A549 treated with ZK216348 at 1 μM for 4 hours (cell line): ENCODE measurements at places on chromosomes 7 and 10. TPM values are rescaled to one million over a fixed set of nuclear protein-coding genes. Genes with fewer than 3 reads are reported as not detected.

The ELFN1 gene
- 0.32 to 0.47 TPM (median 0.38 TPM) in 5 replicates for total RNA-seq

The SLC26A5 gene
- total RNA-seq, result not detected in 5 replicates

The CUZD1 gene
- 0.96 to 1.6 TPM (median 1.4 TPM) in 5 replicates for total RNA-seq

The CEP41 gene
- total RNA-seq, result 12.3 to 15.3 TPM (median 13.6 TPM) in 5 replicates

The MALRD1 gene
- not detected in 5 replicates for total RNA-seq

The ALOX5 gene
- 0.16 to 0.35 TPM (median 0.22 TPM) in 5 replicates for total RNA-seq

The PTN gene
- not detected in 5 replicates for total RNA-seq

The ZEB1 gene
- 6.3 to 11.0 TPM (median 8.5 TPM) in 5 replicates for total RNA-seq

The PRPS1L1 gene
- total RNA-seq, result not detected in 5 replicates

The IRF5 gene
- total RNA-seq, result 11.4 to 16.7 TPM (median 13.6 TPM) in 5 replicates

The GPR15LG gene
- not detected in 5 replicates for total RNA-seq

The ADRA2A gene
- 0.05 TPM in 1 of 5 replicates, not detected in the others for total RNA-seq

The CEP55 gene
- total RNA-seq, result 51.3 to 104 TPM (median 66.1 TPM) in 5 replicates

The HOXA5 gene
- 3.2 to 7.3 TPM (median 5.8 TPM) in 5 replicates for total RNA-seq

The LBX1 gene
- not detected in 5 replicates for total RNA-seq

The NAT16 gene
- total RNA-seq, result 0.13 to 0.29 TPM (median 0.22 TPM) in 5 replicates

The RAB11FIP2 gene
- 4.3 to 18.4 TPM (median 10.9 TPM) in 5 replicates for total RNA-seq

The IFIT1 gene
- total RNA-seq, result 3.5 to 7.0 TPM (median 4.8 TPM) in 5 replicates

The ZNF92 gene
- total RNA-seq, result 2.5 to 7.1 TPM (median 4.4 TPM) in 5 replicates

The KIF5B gene
- total RNA-seq, result 42.7 to 83.0 TPM (median 74.6 TPM) in 5 replicates

The AGBL3 gene
- total RNA-seq, result 0.67 to 1.2 TPM (median 1.00 TPM) in 5 replicates

The EBF3 gene
- total RNA-seq, result 0.11 to 0.20 TPM (median 0.14 TPM) in 5 replicates

The CHST3 gene
- 31.8 to 48.4 TPM (median 41.8 TPM) in 5 replicates for total RNA-seq

The STK17A gene
- total RNA-seq, result 24.4 to 33.6 TPM (median 32.1 TPM) in 5 replicates

The NPTX2 gene
- 0.08 to 0.24 TPM (median 0.14 TPM) in 5 replicates for total RNA-seq

The ASZ1 gene
- not detected in 5 replicates for total RNA-seq

The ACSM6 gene
- not detected in 5 replicates for total RNA-seq

The FAM25G gene
- 3.8 TPM in 1 of 5 replicates, not detected in the others for total RNA-seq

The PTPN20 gene
- total RNA-seq, result 2.8 to 5.2 TPM (median 3.9 TPM) in 5 replicates

The ANKRD22 gene
- 0.28 to 0.69 TPM (median 0.31 TPM) in 5 replicates for total RNA-seq

The CCDC172 gene
- not detected in 5 replicates for total RNA-seq

The SLC18A3 gene
- total RNA-seq, result not detected in 5 replicates

The DOCK1 gene
- 17.5 to 26.2 TPM (median 23.1 TPM) in 5 replicates for total RNA-seq

The NKX2-3 gene
- not detected in 5 replicates for total RNA-seq

The SPDYE8 gene
- total RNA-seq, result not detected in 5 replicates

The CH25H gene
- total RNA-seq, result 0.15 TPM in 1 of 5 replicates, not detected in the others

The DPYSL4 gene
- 12.5 to 21.5 TPM (median 19.3 TPM) in 5 replicates for total RNA-seq

The PNLIP gene
- total RNA-seq, result not detected in 5 replicates

The PIK3CG gene
- not detected in 5 replicates for total RNA-seq

The NUTM2E gene
- total RNA-seq, result 0.25 to 0.90 TPM (median 0.31 TPM) in 5 replicates

The PUS7 gene
- total RNA-seq, result 24.1 to 32.3 TPM (median 25.7 TPM) in 5 replicates

The STAG3 gene
- 0.06 to 0.40 TPM (median 0.21 TPM) in 5 replicates for total RNA-seq

The HOXA3 gene
- 3.8 to 9.6 TPM (median 8.0 TPM) in 5 replicates for total RNA-seq

The HTR5A gene
- not detected in 5 replicates for total RNA-seq

The BEND7 gene
- total RNA-seq, result 9.5 to 14.3 TPM (median 10.6 TPM) in 5 replicates

The SYT15 gene
- 2.0 to 3.9 TPM (median 2.3 TPM) in 5 replicates for total RNA-seq

The TRIM50 gene
- not detected in 5 replicates for total RNA-seq

The CYP2C19 gene
- total RNA-seq, result not detected in 5 replicates

The LIPF gene
- total RNA-seq, result not detected in 5 replicates

The C10orf105 gene
- not detected in 5 replicates for total RNA-seq

The CXCL12 gene
- total RNA-seq, result 0.08 to 0.25 TPM (median 0.20 TPM) in 3 of 5 replicates, not detected in the others

The ANXA8L1 gene
- total RNA-seq, result 98.4 to 133 TPM (median 107 TPM) in 5 replicates

The SNX10 gene
- total RNA-seq, result 2.2 to 4.6 TPM (median 4.2 TPM) in 5 replicates

The CALML3 gene
- total RNA-seq, result not detected in 5 replicates

The MMD2 gene
- not detected in 5 replicates for total RNA-seq

The GJD4 gene
- total RNA-seq, result not detected in 5 replicates
